ENCODE measurements at places on chromosomes 5 and 9.

GRCh38 chr5:181182651-181183050, 22.3 kb downstream of the TRIM7 start:
- no peak for DNase-seq

GRCh38 chr9:21758540-21758939, 43.9 kb upstream of the MTAP start:
- DNase-seq, result no peak

DNA sequence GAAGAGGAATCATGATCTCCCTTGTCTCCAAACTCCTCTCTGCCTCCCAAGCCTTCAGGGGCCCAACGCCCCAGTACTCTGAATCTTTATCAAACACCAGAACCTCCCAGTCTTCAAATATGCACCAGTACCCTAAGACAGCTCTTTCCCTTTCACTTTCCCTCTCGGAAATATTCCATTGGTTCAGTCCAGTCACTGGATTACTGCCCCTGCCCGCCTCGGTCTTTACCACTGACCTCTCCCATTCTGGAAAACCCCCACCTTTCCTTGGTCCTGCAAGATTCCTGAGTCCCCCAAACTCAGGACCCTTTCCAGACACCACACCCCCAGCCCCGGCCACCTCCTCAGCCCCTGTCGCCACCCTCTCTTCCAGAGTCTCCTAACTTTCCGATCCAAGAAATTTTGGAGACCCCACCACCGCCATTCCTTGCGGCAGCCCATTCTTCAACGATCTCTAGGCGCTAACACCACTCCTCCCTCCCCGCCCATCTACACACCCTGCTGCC, 674 bp downstream of the C5orf15 start:
- DNase-seq, result peak; percentile 14

GRCh38 chr5:76403766-76404222, 709 bp downstream of the IQGAP2 start:
- DNase-seq, result peak; percentile 83

GRCh38 chr5:80143491-80143890, 108.3 kb downstream of the THBS4 start:
- no peak for DNase-seq

- no peak for DNase-seq
These were observed 67.8 kb downstream of the PPARGC1B start for GRCh38 chr5:149797897-149798296.

DNA sequence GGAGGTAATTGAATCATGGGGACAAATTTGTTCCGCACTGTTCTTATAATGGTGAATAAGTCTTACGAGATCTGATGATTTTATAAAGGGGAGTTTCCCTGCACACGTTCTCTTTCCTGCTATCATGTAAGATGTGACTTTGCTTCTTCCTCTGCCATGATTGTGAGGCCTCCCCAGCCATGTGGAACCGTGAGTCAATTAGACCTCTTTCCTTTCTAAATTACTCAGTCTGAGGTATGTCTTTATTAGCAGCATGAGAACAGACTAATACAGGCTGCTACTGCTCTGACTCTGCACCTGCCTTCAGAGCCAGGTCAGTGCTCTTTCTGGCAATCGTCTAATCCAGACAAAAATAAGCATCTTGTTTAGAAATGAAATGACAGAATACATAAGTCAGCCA, 479.2 kb upstream of the TUSC1 start:
- DNase-seq, result no peak

GRCh38 chr5:73312146-73312871, 136.3 kb downstream of the FOXD1 start:
- DNase-seq, result peak; percentile 29

GRCh38 chr5:141494761-141495452, 6.0 kb downstream of the PCDHGC5 start:
- no peak for DNase-seq

- no peak for DNase-seq
These were observed 34.2 kb downstream of the ADRB2 start for GRCh38 chr5:148860599-148860998.

DNA sequence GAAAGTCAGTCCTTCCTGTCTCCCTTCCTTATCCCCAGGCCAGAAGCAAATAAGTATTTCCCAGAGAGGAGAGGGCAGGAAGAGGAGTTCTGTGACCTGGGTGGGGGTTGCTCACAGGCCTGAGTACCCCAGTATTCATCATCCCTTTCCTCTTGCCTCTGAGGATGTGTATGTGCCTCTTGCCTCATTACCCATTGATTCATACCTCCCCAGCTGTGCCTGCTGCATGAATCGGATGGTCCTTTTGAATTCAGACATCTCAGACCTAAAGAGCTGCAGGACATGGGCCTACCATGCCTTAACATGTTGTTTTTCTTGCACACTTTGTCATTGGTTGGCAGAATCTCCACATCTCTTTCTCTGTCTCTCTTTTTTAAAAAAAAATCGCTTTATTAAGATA, 112.8 kb upstream of the SHB start:
- no peak for DNase-seq

DNA sequence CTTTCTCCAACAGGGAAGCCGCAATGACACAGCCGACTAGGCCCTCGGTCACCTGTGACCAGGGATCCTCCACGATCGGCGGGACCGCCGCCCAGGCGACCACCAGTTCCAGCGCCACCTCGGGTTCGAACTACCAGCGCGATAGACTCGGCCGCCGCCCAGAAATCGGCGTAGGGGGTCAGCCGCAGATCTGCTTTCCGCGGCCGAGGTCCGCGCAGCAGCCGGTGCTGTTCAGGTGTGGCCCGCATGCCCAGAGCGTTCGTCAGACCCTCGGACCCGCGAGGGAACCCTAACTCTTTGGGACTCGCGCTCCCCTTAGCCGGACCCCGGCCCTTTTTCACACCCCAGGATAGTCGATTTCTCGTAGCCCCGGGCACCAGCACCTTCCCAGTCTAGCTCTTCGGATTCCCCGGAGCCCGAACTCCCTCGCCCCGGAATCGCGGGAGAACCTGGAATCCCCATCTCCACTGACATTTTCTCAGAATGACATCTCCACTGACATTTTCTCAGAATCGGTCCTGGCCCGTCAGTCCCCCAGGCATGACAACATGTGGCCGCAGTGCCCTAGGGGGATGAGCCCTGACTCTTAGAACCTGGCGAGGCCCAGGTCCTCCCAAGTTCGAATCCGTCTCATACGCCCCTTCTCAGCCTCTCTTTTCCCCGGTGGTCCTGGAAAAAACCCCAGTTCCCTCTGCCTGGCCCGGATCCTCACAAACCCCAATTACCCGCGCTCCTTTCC, 428 bp downstream of the C5orf52 start:
- DNase-seq, result no peak

DNA sequence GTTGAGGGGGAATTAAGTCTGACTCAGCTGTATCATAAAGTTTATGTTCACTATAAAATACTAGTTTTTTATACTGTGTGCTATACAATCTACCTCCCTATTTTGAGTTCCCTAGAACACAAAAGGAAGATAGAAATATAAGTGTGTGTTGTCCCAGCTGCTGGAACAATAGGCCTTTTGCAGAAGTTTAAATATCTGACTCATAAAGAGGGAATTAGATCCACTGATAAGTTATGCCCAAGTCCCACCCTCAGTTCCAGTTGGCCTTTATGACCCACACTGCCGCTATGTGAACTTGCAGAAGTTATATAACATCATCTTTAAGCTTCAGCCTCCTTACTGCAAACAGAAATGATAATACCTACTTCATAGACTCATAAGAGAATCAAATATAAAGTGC, 88.5 kb upstream of the DAB2 start:
- no peak for DNase-seq

DNA sequence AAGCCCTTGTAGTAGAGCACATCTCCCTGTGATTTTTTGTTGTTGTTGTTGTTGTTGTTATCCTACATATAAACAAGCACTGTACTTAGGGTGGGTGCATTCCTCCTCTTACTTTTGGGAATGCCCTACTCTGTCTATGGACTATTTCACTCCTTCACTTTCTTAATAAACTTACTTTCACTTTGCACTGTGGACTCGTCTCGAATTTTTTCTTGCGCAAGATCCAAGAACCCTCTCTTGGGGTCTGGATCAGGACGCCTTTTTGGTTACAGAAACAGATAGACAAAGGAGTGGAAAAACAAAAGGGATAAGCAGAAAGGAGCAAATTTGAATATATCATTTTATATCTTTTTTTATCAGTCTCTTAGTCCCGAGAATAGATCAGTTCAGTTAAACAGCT, 14.4 kb upstream of the PAIP1 start:
- no peak for DNase-seq

GRCh38 chr5:93348231-93348630, 232.8 kb downstream of the NR2F1-AS1 start:
- no peak for DNase-seq

DNA sequence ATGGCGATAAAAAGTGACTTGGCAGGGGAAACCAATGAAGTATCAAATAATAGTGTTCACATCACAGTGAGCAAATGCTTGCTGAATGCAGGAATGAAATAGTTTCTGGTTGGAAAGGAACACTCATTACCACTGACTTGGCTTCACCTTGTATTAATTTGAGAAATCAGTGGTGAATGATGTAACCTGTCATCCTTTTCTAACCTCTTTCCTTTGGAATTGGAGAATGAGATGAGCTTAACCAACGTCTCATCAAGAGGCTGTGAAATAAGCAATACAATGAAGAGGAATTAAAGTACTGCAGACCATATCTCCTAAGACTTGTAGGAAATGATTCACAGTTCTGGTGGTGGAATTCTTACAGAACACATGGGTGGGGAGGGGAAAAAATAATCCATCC, 192.2 kb downstream of the DMAC1 start:
- no peak for DNase-seq

GRCh38 chr5:33761139-33761538, 130.7 kb downstream of the ADAMTS12 start:
- DNase-seq, result no peak

DNA sequence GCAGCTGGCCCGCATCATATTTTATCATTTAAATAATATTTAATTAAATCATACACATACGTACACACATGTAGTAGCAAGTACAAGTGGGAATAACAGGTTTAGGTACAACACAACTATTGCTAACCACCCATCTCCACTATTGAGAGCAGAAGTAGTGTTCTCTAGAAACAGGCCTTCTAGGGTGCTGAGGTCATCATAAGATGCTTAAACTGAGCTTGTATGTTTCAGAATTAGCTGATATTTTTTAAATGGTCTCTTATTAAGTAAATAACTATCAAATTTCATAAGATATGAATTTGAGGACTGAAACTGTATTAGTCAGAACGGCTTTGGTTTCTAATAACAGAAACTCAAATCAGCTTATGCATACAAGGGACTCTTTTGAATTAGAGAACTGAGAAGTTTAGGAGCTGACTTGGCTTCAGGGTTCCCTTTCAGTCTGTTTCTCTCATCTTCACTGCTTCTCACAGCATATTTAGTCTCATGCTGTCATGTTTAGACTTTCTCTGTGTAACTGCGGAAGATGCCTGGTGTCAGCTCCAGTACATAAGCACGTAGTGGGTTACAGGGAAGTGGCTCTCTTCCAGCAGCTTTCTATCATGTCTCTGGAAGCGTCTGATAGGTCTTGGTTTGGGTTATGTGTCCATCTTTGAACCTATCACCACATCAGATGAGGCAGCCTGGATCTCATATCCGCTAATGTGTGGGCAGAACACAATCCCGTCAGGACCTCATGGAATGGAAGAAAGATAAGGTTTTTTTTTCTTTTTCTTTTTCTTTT, 25.0 kb upstream of the OCLN start:
- DNase-seq, result no peak

GRCh38 chr5:119359737-119360413, 4.1 kb downstream of the TNFAIP8 start:
- DNase-seq, result no peak

GRCh38 chr9:86034863-86035734, 64.3 kb downstream of the GOLM1 start:
- no peak for DNase-seq

- DNase-seq, result no peak
These were observed 1.6 kb upstream of the C5orf52 start for GRCh38 chr5:157669701-157670097.

GRCh38 chr5:83522446-83522845, 50.9 kb downstream of the VCAN start:
- DNase-seq, result no peak

All from activated CD4-positive, alpha-beta memory T cell treated with anti-CD3 and anti-CD28 coated beads for 36 hours (primary cell).